ENCODE measurements at places on chromosomes 7 and 10.

GRCh38 chr7:141837683-141838082 is 3.6 kb downstream of the PRSS37 start:
- no peak for DNase-seq

DNA sequence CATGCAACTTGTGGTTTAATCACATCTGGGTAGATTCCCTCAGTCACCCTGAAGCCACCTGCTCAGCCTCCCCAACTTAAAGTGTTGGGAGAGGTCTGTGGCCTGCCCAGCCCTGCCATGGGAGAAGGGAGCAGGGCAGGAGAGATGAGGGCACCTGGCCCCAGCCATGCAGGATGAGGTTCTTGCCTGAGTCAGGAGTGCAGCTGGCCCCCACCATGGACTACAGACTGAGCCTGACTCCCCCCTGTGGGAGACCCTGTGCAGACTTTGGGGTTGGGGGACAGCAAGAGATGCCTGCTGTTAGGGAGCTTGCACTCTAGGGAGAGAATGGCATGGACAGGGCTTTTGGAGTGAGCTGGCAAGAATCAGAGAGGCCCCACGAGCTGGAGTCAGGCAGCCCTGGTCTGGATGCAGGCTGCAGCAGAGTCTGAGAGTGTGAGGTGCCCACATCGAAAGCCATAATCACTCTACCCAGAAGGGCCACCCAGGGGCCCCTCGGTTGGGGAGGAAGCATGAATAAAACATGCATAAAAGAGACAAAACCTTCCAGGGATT is 34.7 kb upstream of the DPYSL4 start:
- DNase-seq: peak; percentile 49

- peak; percentile 23 for DNase-seq
Measured at GRCh38 chr7:114082642-114083165, 163.9 kb upstream of the PPP1R3A start.

DNA sequence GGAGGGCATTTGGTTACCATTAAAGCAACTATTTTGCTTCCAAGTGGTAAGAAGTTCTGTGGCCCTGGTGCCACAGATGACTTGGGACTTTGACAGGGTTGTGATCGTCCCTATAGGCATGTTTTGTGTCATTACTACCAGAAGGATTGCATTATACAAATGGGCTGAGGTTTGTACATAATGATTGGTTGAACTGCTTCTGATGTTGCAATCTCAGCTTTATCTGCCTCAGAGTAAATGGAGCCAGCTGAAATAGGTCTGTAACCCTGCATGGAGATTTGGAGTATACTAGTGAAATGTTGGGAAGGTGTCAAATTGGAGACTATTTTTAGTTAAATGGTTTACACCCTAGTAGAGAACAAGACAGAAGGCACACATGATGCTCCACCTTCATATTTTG is 46.1 kb upstream of the SEPTIN7 start:
- DNase-seq: no peak

DNA sequence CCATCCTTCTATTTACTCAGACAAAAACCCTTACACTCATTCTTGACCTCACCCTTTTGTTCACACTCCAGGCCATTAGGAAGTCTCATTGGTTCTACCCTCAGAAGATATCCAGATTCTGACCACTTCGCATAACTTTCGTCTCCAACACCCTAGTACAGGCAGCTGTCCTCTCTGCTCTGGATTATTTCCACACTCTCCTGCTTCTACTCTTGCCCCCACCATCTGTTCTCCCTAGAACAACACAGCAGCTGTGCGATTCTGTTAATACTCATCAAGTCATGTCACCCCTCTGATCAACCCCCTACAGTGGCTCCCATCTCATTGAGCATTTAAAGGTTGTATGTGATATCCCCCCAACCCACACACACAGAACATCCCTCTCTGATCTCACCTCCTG is 15.5 kb upstream of the TRIL start:
- no peak for DNase-seq
